ENCODE measurements at places on chromosomes 1 and 21. TPM values are rescaled to one million over a fixed set of nuclear protein-coding genes. Genes with fewer than 3 reads are reported as not detected.

Gene RGS18
- not detected for total RNA-seq

Gene PTGER3
- under 0.01 TPM for total RNA-seq

- H3K27ac ChIP-seq, result no peak overlapping the region
- H3K36me3 ChIP-seq, result peaks cover 9% of the 10 kb centered on the region
- H3K4me1 ChIP-seq, result no peaks in the 10 kb centered on the region
- no peak overlapping the region for H3K4me3 ChIP-seq
These were observed 70.2 kb downstream of the IARS2 start for GRCh38 chr1:220164116-220164515.

DNA sequence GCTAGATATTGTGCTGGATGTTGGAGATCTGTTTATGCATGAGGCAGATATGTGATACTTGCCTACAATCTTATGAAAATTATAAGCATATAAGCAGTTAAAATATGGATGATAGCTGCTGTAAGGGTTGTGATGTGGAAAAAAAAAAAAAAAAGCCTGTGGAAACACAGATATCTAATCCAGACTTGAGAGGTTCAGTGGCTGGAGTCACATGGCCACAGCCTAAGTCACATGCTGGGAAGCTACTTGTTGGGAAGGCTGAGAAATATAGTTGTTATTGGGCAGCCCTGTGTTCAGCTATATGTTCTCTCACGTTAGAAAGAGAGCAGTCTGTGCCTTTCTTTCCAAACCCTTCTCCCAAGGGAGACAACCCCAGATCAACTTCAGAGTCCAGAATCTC is 15.1 kb downstream of the RAVER2 start:
- peaks cover 4% of the 10 kb centered on the region for H3K4me1 ChIP-seq
- no peak for DNase-seq
- H3K4me3 ChIP-seq, result no peak overlapping the region

GRCh38 chr1:167263819-167264464 is 43.3 kb downstream of the POU2F1 start:
- no peak for DNase-seq
- no peak overlapping the region for H3K27ac ChIP-seq
- no peaks in the 10 kb centered on the region for H3K36me3 ChIP-seq
- no peak overlapping the region for H3K4me3 ChIP-seq

DNA sequence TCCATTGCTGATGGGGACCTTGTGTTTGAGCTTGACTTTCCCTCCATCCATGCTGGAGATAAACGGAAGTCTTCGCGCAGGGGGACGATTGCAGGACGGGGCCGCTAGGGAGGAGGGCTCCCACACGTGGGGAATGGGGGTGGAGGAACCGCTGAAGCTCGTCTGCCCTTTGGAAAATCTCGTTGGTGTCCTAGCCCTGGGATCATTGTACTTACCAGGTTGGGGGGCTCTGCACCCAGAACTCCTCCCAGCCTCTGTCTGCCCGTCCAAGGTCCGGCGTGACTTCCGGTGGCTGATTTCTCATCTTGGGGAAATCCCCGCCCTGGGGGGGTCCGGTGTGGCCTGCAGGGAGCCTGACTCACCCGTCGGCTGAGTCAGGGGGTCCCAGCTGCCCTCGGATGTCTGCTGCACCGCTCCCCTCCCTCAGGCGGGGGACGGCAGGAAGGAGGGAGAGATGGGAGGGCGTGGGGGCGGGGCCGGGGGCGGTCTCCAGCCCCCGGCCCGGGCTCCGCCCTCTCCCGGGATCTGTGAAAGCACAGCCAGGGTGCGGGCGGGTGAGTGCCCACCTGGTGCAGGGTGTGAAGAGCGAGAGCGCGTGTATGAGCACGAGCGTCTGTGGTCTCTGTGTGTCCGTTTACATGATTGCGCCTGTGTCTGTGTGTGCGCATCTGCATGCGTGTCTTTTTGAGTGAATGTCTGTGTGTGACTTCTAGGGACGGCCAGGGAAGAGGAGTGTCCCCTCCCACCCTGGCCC is 35.8 kb downstream of the PIK3CD start:
- H3K27me3 ChIP-seq, result peaks cover 56% of the 10 kb centered on the region
- H3K4me1 ChIP-seq, result peaks cover 19% of the 10 kb centered on the region
- H3K36me3 ChIP-seq, result no peaks in the 10 kb centered on the region
- no peak overlapping the region for H3K27ac ChIP-seq

GRCh38 chr1:1357871-1358432 is 403 bp downstream of the MXRA8 start:
- peak overlapping the region; percentile 5 for H3K4me3 ChIP-seq
- H3K36me3 ChIP-seq, result no peaks in the 10 kb centered on the region
- peaks cover 33% of the 10 kb centered on the region for H3K27me3 ChIP-seq
- DNase-seq, result no peak
- no peak overlapping the region for H3K27ac ChIP-seq

DNA sequence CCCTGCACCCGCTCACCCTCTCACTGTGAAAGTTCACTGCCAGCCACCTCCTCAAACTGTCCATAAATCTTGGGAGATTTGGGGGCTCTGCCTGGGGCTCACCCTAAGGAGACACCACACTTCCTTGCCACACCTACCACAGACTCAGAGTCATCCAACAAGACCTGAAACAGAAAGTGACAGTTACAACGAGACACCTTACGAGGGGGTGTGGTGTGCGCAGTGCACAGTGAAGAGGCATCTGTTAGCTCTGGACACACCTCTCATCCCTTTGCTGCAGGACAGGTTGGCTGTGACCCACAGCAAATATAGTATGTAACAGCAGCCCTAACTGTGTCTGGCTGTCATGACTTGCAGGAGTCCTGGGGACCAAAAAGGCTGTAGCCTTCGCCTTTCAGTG is 190.2 kb downstream of the NR5A2 start:
- no peak overlapping the region for H3K27ac ChIP-seq
- DNase-seq, result no peak
- H3K27me3 ChIP-seq, result no peaks in the 10 kb centered on the region
- no peaks in the 10 kb centered on the region for H3K36me3 ChIP-seq

- H3K36me3 ChIP-seq, result no peaks in the 10 kb centered on the region
- H3K27me3 ChIP-seq, result no peaks in the 10 kb centered on the region
- peaks cover 18% of the 10 kb centered on the region for H3K4me1 ChIP-seq
- no peak overlapping the region for H3K27ac ChIP-seq
These were observed 29.1 kb upstream of the KIAA0040 start for GRCh38 chr1:175221557-175222175.

- DNase-seq, result no peak
- no peak overlapping the region for H3K4me3 ChIP-seq
- no peaks in the 10 kb centered on the region for H3K36me3 ChIP-seq
These were observed 9.1 kb upstream of the HEYL start for GRCh38 chr1:39648496-39648895.

DNA sequence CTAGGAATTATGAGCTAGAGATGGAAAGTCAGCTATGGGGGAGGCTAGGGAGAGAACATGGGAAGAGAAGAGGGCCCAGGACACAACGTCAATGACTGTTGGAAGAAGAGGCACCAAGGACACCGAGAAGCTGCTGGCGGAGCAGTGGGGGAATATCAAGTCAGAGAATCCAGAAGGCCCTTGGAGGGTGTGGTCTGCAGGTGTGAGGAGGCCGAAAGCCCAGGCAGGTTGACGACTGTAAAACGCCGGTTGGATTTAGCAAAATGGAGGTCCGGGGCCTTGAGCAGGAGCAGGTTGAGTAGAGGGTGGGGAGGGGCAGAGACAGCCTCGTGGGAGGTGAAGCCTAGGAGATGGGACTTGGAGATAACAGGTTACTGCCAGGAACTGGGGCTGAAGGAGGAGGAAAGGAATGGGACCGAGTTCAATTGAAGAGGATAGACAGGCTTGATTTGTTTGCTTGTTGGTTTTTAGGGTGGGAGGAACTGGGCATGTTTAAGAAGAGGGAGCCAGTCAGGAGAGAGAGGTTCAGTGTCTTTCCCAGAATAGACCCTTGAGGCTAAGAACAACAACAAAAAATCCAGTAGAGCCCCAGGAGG is 35.1 kb downstream of the EDN2 start:
- H3K4me3 ChIP-seq, result no peak overlapping the region
- H3K4me1 ChIP-seq, result peaks cover 8% of the 10 kb centered on the region
- DNase-seq, result no peak
- H3K27ac ChIP-seq, result no peak overlapping the region

- no peak within 1 kb of the TSS for H3K4me3 ChIP-seq
- no peaks in the 10 kb centered on the region for H3K36me3 ChIP-seq
- H3K27me3 ChIP-seq, result no peaks in the 10 kb centered on the region
- H3K27ac ChIP-seq, result no peak within 1 kb of the TSS
These were observed at the start of gene CELA2B for GRCh38 chr1:15475752-15476314. TSS of gene CELA2B (plus strand) at chr1:15476104. CDS start at chr1:15476126, 22 bp downstream.

GRCh38 chr1:214551436-214552173 is at the start of gene PTPN14:
TSS of gene PTPN14 (minus strand) at chr1:214551602. CDS start at chr1:214464803, 86,799 bp downstream.
- H3K27me3 ChIP-seq, result no peaks in the 10 kb centered on the region
- H3K27ac ChIP-seq, result peak within 1 kb of the TSS; percentile 100
- DNase-seq, result peak; percentile 98
- peaks cover 39% of the 10 kb centered on the region for H3K4me1 ChIP-seq
- H3K36me3 ChIP-seq, result no peaks in the 10 kb centered on the region

DNA sequence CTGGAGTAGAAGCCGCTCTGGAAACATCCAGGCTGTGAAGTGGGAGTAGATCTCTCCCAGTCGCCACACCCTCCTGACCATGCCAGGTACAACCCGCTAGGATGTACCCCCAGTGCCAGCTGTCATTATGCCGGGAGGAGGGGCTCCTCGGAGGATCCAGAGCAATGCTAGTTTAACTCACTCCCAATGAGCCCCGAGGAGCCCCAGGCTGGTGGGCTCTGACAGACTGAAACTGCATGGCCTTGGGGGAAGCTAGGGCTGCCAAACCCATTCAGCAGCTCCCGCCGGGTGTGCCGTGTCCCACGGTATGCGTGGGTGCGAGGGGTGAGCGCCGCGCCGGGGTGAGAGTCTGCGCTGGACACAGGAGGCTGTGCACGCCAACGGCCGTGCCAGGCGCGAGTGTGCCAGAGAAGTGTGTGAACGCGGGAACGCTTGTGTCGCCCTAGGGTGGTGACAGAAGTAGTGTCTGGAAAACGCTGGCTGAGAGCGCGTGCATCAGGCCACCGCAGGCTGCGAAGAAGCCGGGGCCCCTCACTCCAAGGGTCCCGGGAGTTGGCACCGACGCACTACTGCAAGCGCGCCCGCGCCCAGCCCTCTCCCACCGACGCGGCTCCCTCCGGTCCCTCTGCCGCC is 177.1 kb upstream of the EDN2 start:
- H3K4me1 ChIP-seq, result peaks cover 3% of the 10 kb centered on the region
- peak overlapping the region; percentile 46 for H3K4me3 ChIP-seq

GRCh38 chr1:33121728-33122127 is 40.8 kb downstream of the AZIN2 start:
- H3K27ac ChIP-seq, result no peak overlapping the region
- no peak overlapping the region for H3K4me3 ChIP-seq
- no peaks in the 10 kb centered on the region for H3K36me3 ChIP-seq
- H3K27me3 ChIP-seq, result no peaks in the 10 kb centered on the region
- no peak for DNase-seq
